ENCODE measurements at places on chromosomes 4 and X.
A peak's percentile ranks its signal among the peaks of the same experiment; 100 is the strongest.

DNA sequence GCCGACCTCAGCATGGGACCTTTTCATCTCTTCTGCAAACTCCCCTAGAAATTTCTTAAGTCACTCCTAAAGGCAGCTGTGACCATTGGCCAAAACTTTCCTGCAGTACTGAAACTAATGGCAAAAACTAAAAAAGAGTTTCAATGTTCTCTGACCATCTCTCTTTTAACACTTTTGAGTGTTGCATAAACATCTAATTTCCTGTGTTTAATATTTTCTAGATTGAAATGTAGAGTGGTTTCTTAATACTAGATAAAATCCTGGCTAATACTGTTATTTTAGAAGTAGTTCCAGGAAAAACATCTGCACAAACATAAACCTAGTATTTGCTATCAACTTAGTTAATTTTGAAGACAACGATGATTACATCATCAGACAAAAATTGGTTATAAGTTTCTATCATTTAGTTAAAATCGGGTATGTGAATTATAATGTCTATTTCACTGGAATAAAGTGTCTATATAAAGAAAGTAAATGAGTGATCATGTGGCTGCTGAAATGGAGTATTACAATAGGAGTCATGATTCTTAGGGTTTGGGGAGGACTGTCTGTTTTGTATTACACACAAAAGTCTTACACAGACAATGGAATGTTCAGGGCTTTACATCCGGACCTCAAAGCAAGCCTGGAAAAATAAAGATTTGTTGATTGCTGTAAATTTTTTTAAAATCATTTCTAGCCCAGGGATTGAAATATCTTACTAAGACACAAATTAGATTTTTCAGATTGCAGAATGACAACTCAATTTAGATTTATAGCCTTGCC lies 1323.4 kb downstream of the C4orf33 start:
- no peak for DNase-seq

DNA sequence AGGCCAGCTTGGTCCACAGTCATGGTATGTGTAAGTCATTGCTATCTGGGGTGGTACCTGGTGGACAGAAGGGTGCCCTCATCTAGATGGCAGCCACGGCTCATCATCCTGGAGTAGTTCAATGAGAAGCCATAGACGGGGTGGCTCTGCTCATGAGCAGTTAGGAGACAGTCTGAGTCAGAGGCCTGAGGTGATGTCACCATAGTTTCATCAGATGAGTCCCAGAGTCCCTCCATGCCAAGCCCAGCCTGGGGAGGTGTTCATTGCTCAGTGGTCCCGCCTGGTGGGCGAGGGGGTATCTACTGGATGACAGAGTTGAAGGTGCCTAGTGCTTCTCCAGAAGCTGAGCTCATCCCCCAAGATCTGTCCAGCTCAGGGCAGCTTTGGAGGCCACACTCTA lies 49.8 kb downstream of the DLG3 start:
- DNase-seq = peak; percentile 16

- no peak for DNase-seq
Measured at GRCh38 chr4:145954924-145955339, 16.3 kb upstream of the ZNF827 start.

DNA sequence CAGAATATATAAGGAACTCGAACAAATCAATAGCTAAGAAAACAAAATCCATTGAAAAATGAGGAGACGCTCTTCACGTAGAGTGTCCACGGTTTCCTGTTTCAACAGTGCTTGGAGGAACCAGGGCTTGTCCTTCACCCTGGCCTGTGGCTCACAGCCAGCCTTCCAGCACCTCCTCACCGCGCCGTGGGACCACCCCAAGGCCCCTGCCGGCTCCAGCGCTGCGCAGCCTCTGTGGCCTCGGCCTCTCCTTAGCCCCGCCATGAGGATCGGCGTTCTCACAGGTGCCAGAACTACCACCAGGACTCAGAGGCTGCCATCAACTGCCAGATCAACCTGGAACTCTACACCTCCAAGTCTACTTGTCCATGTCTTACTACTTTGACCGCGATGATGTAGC lies 52.5 kb upstream of the CTSO start:
- no peak for DNase-seq

DNA sequence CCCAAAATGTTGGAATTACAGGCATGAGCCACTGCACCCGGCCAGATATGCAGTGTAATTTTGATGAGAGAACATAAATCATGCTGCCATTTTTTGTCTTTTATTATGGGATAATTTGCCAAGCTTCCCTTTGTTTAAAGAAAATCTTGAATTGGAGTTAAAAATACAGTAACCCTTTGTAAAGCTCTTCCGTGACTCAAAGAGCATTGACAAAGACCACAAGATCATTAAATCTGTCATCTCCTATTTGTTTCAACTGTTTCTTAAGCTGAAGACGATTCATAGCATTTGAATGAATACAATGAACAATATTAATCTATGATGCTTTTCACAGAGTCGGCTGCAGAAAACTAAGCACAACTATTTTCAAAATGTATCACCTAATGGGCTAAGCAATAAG lies 132.6 kb downstream of the ANAPC4 start:
- no peak for DNase-seq

GRCh38 chrX:98962996-98963395 lies 1447.1 kb downstream of the PCDH19 start:
- DNase-seq = no peak

DNA sequence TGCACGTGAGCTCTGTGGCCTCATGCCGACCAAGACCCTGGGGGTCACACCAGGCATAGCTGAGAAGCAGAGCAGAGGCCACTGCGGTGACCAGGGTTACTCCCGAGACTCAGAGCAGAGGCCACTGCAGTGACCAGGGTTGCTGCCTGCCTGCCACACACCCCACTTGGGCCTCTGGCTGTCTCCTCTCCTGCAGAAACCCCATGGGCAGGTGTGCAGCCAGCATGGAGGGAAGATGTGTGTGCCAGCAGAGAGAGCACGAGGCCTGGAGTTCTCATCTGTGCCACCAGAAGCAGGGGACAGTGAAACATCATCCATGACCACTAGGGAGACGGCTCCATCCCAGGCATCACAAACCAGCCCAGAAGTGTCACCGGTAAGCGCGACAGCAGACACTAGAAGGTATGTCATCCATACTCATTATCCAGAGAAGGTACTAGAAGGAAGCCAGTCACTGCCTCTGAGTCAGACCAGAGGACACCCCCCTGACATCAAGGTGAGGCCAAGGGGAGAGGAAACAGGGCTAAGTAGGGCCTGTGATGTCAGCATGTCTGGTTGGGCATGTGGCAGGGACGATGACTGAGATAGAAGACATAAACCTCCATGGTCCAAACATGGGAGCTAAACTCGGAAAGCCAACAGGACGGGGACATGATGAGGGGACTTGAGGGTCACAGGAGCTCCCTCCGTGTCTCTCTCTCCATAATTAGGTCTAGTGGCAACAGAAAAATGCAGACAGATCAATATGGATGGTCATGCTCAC lies 24.2 kb upstream of the SPON2 start:
- no peak for DNase-seq

DNA sequence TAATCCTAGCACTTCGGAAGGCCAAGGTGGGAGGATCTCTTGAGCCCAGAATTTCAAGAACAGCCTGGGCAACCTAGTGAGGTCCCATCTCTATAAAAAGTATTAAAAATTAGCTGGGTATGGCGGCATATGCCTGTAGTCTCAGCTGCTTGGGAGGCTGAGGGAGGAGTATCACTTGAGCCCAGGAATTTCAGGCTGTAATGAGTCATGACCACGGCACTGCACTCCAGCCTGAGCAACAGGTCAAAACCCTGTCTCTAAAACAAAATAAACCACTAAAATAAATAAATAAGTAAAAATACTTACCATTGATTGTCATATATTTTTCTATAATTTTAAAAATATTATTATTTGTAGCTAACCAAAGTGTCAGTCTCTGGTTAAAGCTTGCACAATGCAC lies 315.6 kb upstream of the SMIM31 start:
- DNase-seq = no peak

DNA sequence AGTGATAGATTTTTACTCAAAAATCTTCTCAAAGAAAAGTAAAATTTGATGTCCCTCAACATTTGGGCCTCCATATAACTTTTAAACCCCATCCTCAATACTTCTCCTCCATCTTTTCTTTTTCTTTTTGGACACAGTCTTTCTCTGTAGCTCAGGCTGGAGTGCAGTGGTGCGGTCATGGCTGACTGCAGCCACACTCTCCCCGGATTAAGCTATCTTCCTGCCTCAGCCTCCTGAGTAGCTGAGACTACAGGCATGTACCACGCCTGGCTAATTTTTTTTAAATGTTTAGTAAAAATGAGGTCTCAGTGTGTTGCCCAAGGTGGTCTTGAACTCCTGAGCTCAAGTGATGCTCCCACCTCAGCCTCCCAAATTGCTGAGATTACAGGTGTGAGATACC lies 33.1 kb downstream of the KDM6A start:
- no peak for DNase-seq

DNA sequence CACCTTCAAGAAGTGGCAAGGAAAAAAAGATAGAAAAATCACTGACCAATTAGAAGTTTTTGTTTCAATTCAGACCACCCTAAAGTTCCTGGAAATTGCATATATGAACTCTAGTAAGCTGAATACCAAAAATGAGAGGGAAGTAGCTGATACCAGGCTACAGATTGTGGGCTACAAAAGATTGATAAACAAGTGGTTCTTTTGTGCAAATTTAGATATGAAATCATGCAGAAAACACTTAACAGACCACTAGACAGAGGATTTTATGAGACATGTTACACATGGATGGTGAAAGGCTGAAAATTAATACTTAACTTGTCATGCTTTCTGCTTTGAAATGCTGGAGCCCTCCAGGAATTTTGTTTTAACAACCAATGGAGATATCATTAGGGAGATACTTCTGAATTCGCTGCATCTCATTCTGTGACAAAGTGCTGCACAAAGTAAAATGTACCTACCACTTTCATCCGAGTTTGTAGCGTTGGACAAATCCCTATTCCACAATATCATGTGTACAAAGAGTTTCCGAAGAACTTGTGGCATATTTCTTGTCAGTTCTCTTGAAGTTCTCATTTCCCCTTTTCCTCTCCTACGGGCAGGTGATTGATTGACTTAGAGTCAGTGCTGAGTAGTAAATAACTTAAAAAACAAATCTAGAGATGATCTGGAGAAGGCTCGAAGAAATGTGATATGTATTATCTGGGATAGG lies 235.0 kb downstream of the PALLD start:
- no peak for DNase-seq

GRCh38 chr4:20318909-20319277 lies 67.2 kb downstream of the SLIT2 start:
- no peak for DNase-seq

DNA sequence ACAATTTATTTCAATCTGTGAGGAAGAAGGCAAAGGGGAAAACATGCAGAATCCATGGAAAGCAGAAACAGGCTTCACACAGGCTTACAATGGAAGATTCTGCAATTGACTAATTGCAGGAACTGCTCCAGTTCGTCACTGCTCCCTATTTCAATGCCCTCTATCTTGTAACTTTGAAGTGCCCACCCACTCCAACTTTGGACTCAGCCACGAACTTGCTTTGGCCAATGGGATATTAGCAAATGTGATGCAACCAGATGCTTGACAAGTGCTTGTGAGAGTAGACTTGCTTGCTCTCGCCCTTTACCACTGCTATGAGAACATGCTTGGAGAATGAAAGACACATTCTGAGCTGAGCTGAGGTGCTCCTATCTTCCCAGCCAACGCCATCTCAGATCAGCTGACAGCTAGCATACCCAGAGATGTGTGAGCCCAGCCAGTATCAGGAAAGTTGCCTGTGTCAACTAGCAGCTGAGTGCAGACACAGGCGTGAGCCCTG lies 105.7 kb upstream of the PTCHD1 start:
- DNase-seq = no peak

DNA sequence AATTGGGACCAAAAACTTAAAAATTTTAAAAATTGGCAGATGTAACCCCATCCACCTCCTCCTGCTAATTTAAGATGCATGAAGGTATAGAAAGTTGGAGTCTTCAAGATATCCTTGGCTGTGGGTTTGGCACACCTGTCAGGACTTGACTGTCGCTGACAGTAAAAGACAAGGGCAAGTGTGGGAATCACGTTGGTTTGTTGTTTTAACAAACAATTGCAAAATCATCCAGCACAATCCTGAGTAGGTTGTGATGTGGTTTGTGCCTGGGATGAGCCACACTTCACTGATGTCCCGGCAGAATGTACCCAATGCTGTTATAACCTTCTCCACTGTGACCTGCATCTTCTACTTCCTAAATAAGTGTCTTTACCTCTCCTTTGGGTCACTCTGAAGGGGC lies 24.0 kb downstream of the HOPX start:
- no peak for DNase-seq

DNA sequence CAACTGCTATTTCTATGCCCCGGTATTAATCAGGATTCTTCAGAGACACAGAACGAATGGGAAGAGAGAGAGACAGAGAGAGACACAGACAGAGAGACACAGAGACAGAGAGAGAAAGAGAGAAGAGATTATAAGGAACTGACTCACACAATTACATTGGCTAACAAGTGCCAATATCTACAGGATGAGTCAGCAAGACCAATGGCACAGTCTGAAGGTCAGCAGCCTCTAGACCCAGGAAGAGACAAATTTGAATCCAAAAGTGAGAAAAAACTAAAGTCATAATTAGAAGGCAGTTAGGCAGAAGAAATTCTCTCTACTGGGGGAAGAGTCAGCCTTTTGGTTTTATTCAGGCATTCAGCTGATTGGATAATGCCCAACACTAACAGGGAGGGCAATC lies 187.3 kb downstream of the MAB21L2 start:
- no peak for DNase-seq

- DNase-seq = no peak
Measured at GRCh38 chrX:44569122-44569521, 26.5 kb upstream of the FUNDC1 start.

- DNase-seq = no peak
Measured at GRCh38 chr4:37594099-37594498, 92.1 kb downstream of the RELL1 start.

- no peak for DNase-seq
Measured at GRCh38 chrX:11129534-11130105, 18.5 kb downstream of the HCCS start.

DNA sequence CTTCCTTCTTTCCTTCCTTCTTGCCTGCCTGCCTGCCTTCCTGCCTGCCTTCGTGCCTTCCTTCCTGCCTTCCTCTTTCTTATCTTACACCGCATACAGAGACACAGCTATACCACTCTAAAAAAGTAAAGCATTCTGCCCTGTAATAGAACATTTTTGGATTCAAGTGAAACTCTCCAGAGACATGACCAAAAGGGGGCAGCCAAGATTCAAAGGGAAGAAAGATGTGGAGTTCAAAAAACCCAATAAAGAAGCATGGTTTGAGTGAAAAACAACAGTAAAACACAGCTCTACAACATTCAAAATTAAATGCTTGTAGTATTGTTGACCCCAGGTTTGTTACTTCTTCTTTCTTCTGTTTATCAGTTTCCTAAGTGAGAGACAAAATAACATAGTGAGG lies 914.9 kb upstream of the PCDH7 start:
- no peak for DNase-seq

- no peak for DNase-seq
Measured at GRCh38 chr4:17688011-17688441, 73.6 kb downstream of the MED28 start.
